ENCODE measurements at places on chromosomes 3 and 15. TPM values are rescaled to one million over a fixed set of nuclear protein-coding genes. Genes with fewer than 3 reads are reported as not detected.

Gene RBPMS2
- 43.7 TPM for total RNA-seq

Gene GOLGA8G
- not detected for total RNA-seq

Gene ZNF860
- 0.08 TPM for total RNA-seq

Gene DPPA2
- not detected for total RNA-seq

Gene CD96
- total RNA-seq, result 1.2 TPM

Gene MINAR1
- 0.16 TPM for total RNA-seq

Gene IQCF5
- total RNA-seq, result not detected

Gene CASR
- not detected for total RNA-seq

Gene ERICH6
- not detected for total RNA-seq

Gene NIPA2
- 42.5 TPM for total RNA-seq

Gene SLC28A2
- not detected for total RNA-seq

Gene LRTM1
- not detected for total RNA-seq

Gene KY
- 3.0 TPM for total RNA-seq

Gene NAALADL2
- total RNA-seq, result 5.6 TPM

Gene CDHR4
- not detected for total RNA-seq

Gene NMB
- 4.6 TPM for total RNA-seq

Gene AP4E1
- 12.7 TPM for total RNA-seq

Gene SCN11A
- 0.27 TPM for total RNA-seq

Gene GPR160
- total RNA-seq, result 0.31 TPM

Gene IL20RB
- 0.62 TPM for total RNA-seq

Gene IQGAP1
- 273 TPM for total RNA-seq

Gene LIPH
- 1.2 TPM for total RNA-seq

Gene GOLGA8Q
- 1.2 TPM for total RNA-seq

Gene CCR5
- total RNA-seq, result 1.8 TPM

Gene MYO5C
- total RNA-seq, result 10.2 TPM

Gene SLC51A
- total RNA-seq, result not detected

All from gastroesophageal sphincter (tissue), 4 donors.